CD4-positive, CD25-positive, alpha-beta regulatory T cell (primary cell): ENCODE measurements at places on chromosomes 2 and 18. TPM values are rescaled to one million over a fixed set of nuclear protein-coding genes. Genes with fewer than 3 reads are reported as not detected.

Gene AQP12B
- total RNA-seq, result not detected

Gene IMPACT
- total RNA-seq, result 12.2 TPM

Gene NHEJ1
- 12.9 TPM for total RNA-seq

Gene CTAGE1
- not detected for total RNA-seq

Gene SAG
- 1.7 TPM for total RNA-seq

Gene SCTR
- not detected for total RNA-seq

Gene FAM228B
- 11.6 TPM for total RNA-seq

Gene CELF4
- not detected for total RNA-seq

Gene UGT1A3
- total RNA-seq, result not detected

Gene TUBA4A
- 245 TPM for total RNA-seq

Gene OXER1
- not detected for total RNA-seq

Gene MAP2
- not detected for total RNA-seq

Gene SERPINB4
- not detected for total RNA-seq

- DNase-seq, result no peak
Observed at GRCh38 chr2:218434456-218434855, 15.5 kb downstream of the VIL1 start.

- no peak for DNase-seq
Observed at GRCh38 chr2:194730266-194730665, 926.8 kb upstream of the SLC39A10 start.

DNA sequence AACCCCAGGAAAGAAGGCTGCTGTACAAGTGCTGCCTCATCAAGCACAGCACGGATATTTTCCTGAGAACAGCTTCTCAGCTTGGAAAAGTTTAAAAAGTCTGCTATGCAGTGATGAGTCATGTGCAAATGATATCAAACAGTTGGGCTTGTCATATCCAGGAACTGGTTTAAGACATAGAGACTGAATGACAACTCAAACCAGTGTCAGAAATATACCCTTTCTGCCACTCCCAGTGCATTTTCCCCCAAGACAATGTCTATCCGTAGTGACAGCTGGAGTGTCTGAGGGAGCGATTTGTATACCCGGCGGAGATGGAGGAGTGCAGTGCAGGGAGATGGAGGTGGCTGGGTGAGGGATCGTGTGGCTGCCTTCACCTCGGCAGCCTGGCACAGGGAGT lies 28.2 kb downstream of the SOX11 start:
- no peak for DNase-seq

DNA sequence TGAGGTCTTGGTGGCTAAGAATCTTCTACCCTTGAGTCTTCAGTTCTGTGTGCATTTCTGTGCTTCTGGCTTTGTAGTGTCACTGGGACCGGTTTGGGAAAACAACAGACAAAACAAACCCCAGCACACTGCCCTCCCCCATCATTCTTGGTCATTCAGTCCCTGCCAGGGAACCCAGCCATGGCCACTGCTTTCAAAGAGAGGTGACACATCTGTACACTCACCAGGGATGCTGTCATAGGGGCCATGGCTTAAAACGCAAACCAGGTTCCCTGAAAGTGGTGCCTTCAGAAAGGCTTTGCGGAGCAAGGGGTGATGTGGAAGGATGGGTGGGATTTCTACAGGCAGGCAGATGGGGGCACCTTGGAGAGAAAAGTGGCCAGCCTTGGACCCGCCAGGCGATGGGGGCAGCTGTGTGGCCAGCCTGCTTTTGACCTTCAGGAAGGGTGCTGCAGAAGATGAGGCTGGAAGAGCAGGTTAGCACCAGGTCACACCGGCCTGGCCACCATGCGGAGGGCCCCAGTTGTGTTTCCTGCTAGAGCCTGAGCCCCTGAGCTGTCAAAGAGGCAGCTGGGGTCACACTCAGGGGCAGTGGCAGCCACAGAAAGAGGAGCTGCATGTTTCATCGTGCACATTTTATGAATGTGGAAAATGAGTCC lies 101.3 kb downstream of the INHBB start:
- no peak for DNase-seq

- no peak for DNase-seq
Observed at GRCh38 chr18:32711862-32712261, 61.0 kb downstream of the KLHL14 start.

GRCh38 chr2:208265371-208265800 lies 669 bp upstream of the PIKFYVE start:
- DNase-seq, result peak; percentile 57

DNA sequence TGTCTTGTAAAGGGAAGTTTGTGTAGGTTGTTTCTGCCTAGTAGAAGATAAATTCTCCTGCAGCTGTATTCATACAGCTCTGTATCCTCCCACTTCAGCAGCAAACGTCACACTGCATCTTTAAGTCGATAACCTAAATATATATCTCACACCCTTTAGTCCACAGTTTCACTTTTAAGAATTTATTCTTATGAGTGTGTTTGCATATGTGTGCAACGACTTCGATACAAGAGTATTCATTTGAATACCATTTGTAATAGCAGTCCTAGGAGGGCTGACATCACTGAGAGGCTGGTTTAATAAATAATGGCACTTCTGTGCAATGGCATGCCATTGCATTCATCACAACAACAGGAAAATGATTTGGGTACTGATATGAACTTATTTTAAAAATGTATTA lies 63.8 kb upstream of the MSH6 start:
- DNase-seq, result no peak

GRCh38 chr2:39922679-39923405 lies 143.8 kb upstream of the THUMPD2 start:
- no peak for DNase-seq

DNA sequence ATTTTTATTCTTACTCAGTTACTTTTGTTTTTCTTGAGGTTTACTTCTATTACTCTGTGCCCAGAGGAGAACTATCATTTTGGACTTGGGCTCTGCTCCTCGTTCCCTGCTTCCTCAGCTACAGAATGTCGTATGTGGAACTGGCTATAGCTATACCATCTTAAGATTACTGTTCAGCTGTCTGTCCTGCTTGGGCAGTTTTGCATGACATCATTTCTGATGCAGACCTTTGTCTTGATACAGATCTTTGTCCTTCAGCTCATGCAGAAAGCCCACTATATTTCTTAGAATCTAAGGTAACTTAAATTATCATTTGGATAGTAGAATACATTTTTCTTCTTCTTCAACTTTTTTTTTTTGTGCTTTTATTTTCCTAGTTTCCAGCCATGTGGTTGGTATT lies 13.8 kb upstream of the C1GALT1C1L start:
- DNase-seq, result no peak

GRCh38 chr2:190970873-190971506 lies 43.0 kb downstream of the STAT1 start:
- DNase-seq, result no peak

DNA sequence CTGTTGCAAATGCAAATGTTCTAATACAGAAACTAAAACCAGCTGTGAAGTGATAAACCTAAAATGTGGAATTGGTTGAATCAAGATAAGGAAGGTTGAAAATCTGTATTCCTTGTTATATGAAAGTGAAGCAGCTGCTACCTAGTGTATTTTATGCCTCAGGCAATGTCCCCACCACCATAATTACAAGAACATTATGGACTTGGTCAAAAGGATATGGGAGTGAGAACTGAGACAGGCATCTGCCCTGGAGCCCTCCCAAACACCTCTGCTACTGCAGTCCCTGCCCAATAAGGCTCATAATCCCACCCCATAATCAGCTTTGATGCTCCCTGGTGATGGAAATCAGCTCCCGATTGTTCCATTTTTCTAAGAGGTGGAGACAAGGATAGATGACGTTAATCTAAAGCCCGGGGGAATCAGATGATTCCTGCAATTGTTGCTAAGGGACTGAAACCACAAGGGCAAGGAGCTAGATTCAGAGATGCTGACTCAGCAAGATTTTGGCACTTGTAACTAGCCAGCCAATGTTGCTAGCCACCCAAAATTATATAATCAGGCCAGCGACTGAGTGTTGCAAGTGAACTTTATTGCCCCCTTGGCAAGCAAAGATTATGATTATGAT lies 69.5 kb downstream of the EVA1A start:
- no peak for DNase-seq

- no peak for DNase-seq
Observed at GRCh38 chr2:222711315-222711940, 40.0 kb downstream of the MOGAT1 start.

- no peak for DNase-seq
Observed at GRCh38 chr18:58097121-58097906, 53.3 kb downstream of the NEDD4L start.

DNA sequence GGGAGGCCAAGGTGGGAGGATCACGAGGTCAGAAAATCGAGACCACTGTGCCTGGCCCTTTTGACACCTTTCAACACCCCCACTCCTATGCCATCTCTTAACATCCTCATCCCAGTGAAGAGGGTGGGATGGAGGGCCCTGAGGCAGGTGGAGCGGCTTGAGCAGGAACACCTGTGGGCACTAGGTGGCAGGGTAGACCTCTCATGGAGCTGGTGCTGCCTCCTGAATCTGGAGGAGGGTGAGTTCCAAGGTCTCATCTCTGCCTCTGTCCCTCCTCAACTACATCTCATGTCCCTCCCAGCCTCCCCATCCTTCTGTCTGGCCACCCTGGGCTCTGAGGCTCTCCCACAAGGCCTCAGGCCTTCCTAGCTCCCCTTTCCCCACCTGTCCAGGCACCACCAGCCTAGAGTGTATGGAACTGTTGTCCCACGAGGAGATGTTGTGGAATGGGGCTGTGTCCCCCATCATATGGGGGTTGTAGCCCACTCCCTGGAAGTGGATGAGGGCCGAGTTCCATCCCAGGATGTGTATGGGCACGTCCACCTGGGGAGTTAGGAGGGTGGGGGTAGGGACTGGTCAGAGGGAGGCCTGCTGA lies 17.0 kb upstream of the CRYBA2 start:
- DNase-seq, result no peak

- DNase-seq, result no peak
Observed at GRCh38 chr2:138536302-138536701, 34.7 kb downstream of the SPOPL start.

DNA sequence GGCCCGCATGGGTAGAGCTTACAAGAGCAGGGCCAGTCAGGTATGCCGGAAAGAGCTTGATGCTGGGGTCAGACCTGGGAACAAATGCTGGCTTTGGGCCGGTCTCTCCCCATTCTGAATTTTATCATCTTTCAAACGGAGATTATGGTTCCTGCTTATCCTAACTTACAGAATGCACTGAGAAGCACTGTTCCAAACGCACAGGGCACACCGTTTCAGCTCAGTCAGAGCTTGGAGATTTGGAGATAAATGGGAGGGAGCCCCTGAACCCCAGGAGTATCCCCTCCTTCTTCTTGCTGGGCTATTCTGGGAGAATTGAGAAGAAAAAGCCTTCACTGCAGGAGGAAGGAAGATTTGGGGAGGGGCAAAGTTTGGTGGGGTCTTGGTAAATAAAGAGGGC lies 169.4 kb downstream of the DDX1 start:
- no peak for DNase-seq

- no peak for DNase-seq
Observed at GRCh38 chr18:24603151-24603550, 142.7 kb downstream of the HRH4 start.

DNA sequence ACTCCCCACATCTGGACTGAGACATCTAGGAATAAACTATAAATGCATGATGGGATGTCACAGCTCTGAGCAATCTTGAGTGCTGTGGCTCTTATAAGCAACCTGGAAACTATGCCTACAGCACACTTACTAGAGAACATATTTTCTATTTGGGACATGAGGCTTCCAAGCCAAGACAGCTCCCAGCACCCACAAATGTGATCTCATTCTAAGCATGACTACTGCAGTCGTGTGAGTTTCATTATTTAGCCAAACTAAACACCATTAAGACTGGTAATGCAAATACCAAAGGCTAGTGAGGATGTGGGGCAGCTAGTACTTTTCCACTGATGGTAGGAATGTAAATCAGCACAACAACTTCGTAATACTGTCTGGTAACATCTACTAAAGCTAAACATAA lies 72.5 kb downstream of the RTTN start:
- no peak for DNase-seq

GRCh38 chr2:98870516-98871158 lies 65.4 kb downstream of the CRACDL start:
- DNase-seq, result no peak

DNA sequence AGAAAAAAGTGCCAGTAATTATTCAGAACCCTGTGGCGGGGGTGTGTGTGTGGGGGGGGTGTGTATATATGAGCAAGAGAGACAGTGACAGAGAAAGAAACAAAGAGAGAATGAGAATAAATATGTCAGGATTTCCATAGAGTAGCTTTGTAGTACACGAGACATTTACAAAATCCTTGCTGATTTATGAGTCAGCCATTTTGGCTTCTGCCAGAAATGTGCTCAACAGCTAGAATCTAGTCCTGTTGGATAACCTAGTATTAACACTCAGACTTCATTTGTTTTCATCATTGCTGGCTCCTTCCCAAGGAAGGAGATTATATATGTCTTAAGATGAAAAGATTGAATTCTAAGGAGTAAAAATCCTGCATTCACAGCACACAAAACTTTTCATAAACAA lies 140.5 kb upstream of the HNRNPA3 start:
- DNase-seq, result no peak

DNA sequence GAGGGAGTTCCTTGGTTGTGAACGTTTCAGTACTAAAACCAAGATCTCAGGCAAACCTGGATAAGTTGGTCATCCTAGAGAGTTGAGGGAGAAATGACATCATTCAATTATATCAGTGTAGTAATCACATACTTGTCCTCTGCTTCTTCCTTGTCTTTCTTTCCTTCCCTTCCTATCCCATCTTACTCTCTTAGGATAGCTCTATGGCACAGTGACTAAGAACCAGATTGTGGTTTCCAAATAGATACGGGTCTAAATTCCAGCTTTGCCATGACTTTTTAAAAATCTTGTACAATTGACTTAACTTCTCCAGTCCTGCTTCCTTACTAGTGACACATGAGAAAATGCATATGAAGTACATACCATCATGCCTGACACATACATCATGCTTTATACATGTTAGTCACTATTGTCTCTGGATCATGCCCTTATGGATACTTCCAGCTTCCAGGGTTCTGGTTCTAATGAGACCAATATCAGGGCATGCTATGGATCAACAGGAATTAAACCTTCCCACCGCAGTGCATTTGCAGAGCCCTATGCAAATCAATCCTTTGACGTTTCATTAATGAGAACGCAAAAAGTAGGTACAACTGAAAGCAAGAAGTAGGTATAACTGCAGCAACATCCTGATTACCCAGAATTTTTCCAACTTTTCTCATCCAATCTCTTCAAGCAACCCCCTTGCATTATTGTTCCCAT lies 168.0 kb upstream of the KLF7 start:
- DNase-seq, result no peak
